Foreskin fibroblast (primary cell): ENCODE measurements at places on chromosomes 1 and 21.

DNA sequence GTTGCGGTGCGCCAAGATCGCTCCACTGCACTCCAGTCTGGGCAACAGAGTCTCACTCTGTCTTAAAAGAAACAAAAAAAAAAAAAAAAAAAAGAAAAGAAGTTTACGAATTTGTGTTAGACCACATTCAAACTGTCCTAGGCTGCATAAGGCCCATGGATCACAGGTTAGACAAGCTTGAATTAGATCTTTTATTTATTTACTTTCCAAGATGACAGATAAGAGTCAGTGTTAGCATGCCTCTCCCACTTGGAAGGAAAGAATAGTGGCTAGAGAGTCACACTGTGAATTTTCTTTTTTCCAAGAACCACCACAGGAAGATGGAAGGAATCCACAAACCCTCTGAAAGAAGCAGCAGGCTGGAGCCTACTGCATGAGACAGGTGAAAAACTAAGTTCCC lies 29.3 kb downstream of the NSL1 start:
- no peak for DNase-seq

GRCh38 chr21:44518686-44519085 lies 21.3 kb downstream of the KRTAP10-1 start:
- DNase-seq = no peak

GRCh38 chr1:4170548-4171340 lies 270.7 kb upstream of the C1orf174 start:
- no peak for DNase-seq

- no peak for DNase-seq
These were observed 22.4 kb upstream of the PADI2 start for GRCh38 chr1:17141441-17142197.

DNA sequence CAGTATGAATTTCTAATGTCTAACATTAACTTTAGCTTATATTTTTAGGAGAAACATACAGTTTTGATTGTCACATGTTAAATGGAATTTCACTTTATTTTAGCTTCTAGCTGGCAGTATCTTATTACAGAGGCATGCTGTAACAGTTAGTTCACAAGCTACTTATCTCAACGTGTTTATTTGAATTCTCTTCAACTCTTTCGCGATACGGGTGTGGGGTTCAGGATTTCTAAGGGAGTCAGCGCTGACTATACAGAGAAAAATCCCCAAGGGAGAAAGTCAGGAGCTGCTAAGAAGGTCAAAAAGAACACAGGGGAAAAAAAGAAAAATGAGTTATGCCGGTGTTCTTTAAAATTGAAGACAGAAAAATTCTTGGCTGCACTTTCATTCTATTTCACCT lies 296.2 kb downstream of the VAV3 start:
- no peak for DNase-seq

- no peak for DNase-seq
These were observed 217.0 kb downstream of the S1PR1 start for GRCh38 chr1:101453844-101454243.

- DNase-seq = no peak
These were observed 83.2 kb downstream of the HIVEP3 start for GRCh38 chr1:41835485-41835884.

DNA sequence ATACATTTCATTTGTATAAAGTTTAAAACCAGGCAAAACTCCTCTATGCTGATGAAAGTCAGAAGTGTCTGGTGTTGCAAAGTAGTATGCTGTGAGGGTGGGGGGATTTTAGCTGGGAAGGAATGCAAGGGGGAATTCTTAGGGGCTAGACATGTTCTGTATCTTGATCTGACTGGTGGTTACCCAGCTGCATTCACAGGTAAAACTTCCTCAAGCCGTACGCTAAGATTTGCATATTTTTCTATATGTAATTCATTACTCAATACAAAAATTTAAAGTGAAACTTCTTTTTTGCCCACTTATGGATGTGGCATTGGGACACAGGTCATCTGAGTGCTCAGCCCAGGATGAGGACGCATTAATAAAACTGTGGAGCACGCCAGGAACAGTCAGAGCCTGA lies 323.3 kb downstream of the PAPPA2 start:
- peak; percentile 12 for DNase-seq

GRCh38 chr1:98388441-98388840 lies 273.1 kb upstream of the SNX7 start:
- DNase-seq = peak; percentile 86

- DNase-seq = peak; percentile 70
These were observed 407.8 kb upstream of the DAB1 start for GRCh38 chr1:57831624-57832023.

DNA sequence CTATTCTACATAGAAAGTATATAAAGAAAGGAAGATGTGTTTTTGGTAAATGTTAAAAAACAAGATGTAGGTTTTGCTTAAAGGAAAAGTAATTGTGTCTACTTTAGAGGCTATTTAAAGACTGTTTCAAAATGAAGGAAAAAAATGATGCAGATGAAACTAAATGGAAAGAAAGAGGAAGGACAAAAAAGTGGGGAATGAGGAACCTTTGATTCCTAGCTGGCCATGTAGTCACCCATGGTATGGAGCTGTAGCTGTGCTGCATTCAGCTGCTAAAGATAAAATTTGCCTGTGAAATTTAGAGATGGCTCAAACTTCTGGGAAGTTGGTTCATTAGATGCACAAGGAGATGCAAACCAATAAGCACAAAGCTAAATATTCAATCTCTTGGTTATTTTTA lies 86.8 kb upstream of the SERBP1 start:
- no peak for DNase-seq

- DNase-seq = peak; percentile 25
These were observed 152.3 kb upstream of the SPAG17 start for GRCh38 chr1:118337346-118337745.

GRCh38 chr1:229025576-229025975 lies 245.3 kb upstream of the RAB4A start:
- no peak for DNase-seq

- DNase-seq = no peak
These were observed 206.0 kb downstream of the LYPLAL1 start for GRCh38 chr1:219379691-219380090.

GRCh38 chr1:228927946-228928898 lies 192.9 kb downstream of the RHOU start:
- DNase-seq = no peak

- DNase-seq = peak; percentile 70
These were observed 124.0 kb downstream of the SYT2 start for GRCh38 chr1:202586018-202586821.

GRCh38 chr1:50332941-50333594 lies 90.2 kb downstream of the DMRTA2 start:
- DNase-seq = peak; percentile 26

DNA sequence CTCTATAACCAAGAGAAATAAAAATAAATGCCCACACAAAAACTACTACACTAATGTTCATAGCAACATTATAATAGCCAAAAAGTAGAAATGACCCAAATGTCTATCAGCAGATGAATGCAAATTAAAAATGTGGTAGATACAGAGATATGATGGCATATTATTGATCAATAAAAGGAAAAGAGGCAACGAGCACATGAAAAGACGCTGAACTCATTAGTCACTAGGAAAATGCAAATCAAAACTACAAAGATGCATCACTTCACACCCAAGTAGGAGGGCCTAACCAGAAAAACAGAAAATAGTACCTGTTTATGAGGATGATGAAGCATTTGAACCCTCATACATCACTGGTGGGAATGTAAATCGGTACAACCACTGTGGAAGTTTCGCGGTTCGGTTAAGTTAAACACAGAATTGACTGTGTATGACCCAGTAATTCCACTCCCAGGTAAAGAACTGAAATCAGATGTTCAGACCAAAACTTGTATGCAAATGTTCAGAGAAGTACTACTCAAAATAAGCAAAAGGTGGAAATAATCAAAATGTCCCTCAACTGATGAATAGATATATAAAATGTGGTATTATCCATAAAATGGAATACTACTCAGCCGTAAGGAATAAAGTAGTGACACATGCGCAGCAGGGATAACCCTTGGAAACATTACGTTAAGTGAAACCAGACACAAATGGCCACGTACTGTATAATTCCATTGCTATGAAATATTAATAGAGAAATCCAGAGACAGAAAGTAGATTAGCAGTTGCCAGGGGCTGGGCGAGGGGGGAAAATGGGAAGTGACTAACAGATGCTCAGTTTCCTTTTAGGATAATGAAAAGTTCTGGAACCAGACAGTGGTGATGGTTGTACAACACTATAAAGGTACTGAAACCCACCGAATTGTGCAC lies 3.1 kb downstream of the USP48 start:
- no peak for DNase-seq

GRCh38 chr1:6245869-6246496 lies 2.0 kb downstream of the HES3 start:
- DNase-seq = peak; percentile 50

DNA sequence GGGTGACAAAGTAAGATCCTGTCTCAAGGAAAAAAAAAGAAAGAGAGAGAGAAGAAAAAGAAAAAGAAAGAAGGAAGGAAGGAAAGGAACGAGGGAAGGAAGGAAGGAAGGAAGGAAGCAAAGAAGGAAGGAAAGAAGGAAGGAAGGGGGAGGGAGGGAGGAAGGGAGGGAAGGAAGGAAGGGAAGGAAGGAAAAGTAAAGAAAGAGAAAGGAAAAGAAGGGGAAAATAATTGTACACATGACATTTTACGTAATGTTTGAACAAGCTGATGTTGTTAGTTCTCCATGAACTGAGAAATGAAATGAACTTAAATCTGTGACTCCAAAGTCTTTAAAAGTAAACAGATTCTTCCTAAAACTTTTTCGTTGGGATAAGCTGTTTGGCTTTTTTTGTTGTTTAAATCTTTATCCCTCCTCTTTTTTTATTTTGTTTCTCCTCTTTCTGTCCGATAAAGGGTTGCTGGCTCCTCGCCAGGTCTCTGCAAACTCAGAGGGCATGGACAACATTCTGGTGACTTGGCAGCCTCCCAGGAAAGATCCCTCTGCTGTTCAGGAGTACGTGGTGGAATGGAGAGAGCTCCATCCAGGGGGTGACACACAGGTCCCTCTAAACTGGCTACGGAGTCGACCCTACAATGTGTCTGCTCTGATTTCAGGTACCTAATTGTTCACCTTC lies 59.8 kb downstream of the IL12RB2 start:
- peak; percentile 53 for DNase-seq

DNA sequence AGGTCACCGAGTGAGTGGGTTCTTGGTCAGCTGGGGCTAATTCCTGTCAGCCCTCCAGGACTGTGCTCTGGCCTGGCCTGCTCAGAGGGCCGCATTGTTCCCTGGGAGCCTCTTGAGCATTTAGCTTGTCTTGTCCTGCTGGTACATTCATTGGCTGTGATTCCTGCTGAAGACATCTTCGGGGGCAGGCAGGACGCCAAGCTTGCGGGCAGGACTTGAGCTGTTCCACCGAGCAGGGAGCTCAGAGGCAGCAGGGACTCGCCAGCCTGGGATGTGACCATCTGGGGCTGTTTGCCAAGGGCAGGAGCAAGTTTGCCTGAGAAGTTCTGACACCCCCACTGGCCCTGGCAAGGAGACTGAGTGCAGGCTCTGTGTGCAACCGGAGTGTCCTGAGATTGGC lies 7.0 kb upstream of the SLC26A9 start:
- peak; percentile 66 for DNase-seq

- DNase-seq = peak; percentile 95
These were observed 8.8 kb upstream of the CAMK2N1 start for GRCh38 chr1:20494609-20495311.

DNA sequence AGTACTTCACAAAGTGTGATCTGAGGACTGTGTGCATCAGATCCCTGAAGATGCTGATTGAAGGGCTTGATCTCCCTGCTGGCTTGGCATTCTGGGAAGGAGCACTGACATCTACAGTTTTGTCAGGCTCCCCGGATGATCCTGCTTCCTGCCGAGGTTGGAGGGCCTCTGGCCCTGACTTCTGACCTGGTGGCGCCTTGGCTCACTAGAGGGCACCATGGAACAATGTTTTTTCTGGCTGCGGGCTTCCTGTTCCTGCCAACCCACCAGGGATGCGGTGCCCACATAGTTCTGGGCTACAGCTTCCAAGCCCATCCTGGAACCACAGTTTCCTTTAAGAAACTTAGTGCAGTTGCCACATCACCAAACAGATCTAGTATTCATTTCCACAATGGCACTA lies 38.8 kb upstream of the RASAL2 start:
- DNase-seq = peak; percentile 57

DNA sequence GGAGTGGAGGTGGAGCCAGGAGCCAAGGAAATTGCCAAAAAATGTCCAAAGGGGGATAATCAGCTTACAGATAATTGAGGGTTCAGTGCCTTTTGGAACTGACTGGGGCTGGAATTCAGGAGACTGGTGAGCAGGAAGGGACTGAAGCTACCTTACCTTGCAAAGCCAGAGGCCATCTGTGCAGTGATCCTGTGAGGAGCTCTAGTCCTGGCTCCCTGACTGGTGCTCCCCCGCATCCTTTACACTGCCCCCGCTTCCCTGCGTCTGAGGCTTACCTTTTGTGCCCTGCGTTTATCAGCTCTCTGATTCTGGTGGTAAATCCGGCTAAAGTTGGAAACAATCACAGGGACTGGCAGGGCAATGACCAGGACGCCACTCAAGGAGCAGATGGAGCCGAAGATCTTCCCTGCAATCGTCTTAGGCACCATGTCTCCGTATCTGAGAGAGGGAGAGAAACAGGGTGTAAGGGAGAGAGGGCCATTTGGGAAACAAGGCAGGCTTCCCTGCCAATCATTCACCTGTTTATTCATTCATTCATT lies 31.0 kb downstream of the DDX20 start:
- DNase-seq = no peak

- DNase-seq = no peak
These were observed 288.3 kb downstream of the TGFB2 start for GRCh38 chr1:218633238-218633988.

- DNase-seq = no peak
These were observed 18.8 kb downstream of the UCK2 start for GRCh38 chr1:165845992-165846748.

DNA sequence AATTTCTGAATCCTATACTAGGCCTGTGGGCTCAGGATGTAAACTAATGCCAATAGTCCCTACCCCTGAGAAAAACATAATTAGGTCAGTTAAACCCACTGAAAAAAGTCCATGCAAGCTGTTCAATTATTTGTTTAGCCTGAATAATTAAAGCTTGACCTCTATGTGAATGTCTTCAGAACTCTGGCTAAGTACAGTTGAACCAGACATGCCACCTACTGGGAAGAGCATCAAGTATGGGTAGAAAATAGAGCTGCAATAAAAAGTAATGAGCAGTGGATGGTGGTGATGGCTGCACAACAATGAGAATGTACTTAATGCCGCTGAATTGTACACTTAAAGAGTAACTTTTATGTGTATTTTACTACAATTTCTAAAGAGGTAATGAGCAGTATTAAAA lies 23.6 kb upstream of the SLC19A2 start:
- no peak for DNase-seq
